ENCODE measurements at places on chromosomes 5 and 9. TPM values are rescaled to one million over a fixed set of nuclear protein-coding genes. Genes with fewer than 3 reads are reported as not detected.
A peak's percentile ranks its signal among the peaks of the same experiment; 100 is the strongest.

Gene GPRIN1
- total RNA-seq: 2.1 TPM

DNA sequence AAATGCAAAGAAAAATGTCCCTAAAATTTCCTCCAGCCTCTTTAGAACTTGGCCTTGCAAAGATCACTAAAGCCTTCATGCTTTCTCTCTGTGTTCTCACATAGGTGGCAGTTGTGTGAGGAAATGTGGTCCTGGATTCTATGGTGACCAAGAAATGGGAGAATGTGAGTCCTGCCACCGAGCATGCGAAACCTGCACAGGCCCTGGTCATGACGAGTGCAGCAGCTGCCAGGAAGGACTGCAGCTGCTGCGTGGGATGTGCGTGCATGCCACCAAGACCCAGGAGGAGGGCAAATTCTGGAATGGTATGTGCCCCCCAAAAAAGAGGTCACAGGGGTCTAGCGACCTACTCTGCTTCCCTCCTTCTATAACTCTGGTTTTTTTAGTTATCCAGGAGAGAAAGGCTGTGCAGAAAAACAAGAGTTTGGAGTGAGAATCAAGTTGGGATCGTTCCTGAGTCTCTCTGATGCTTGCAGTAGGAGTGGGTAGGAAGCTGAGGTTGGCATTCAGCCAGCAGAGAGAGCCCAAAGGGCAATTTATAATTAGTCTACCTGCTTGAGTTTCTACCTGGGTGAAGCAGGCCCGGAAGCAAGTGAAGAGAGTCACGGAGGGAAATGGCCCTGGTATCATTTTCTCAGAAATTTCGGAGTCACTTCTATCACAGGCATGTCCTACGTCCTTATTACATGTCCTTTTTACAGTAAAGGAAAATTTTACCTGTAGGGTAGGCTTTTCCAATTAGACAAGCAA lies 97.5 kb downstream of the RFK start:
- DNase-seq: no peak

DNA sequence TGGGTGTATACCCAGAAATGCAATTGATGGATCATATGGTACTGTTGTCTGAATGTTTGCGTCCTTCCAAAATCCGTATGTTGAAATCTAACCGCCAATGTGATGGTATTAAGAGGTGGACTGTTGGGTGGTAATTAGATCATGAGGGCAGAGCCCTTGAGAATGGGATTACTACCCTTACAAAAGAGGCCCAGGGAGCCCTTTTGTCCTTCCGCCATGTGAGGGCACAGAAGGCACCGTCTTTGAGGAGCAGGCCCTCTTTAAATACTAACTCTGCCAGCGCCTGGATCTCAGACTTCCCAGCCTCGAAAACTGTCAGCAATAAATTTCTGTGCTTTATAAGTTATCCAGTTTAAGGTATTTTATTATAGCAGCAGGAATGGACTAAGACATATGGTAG lies 156.0 kb upstream of the OTULINL start:
- DNase-seq: no peak

GRCh38 chr5:172466062-172466461 lies 11.7 kb upstream of the SH3PXD2B start:
- no peak for DNase-seq

Gene PNPLA7
- total RNA-seq: 22.6 TPM

Gene ARL14EPL
- total RNA-seq: not detected

- no peak for DNase-seq
These were observed 203.0 kb downstream of the SPATA31A6 start for GRCh38 chr9:42386477-42386876.

GRCh38 chr9:36842560-36843530 lies 191.2 kb downstream of the PAX5 start:
- DNase-seq: no peak

- DNase-seq: peak; percentile 64
These were observed 36.5 kb downstream of the PPIC start for GRCh38 chr5:122999947-123000563.

Gene SSBP2
- total RNA-seq: 41.7 TPM

Gene PPIC
- not detected for total RNA-seq

Gene IL7R
- total RNA-seq: 1.4 TPM

Gene CSF1R
- 1.5 TPM for total RNA-seq

DNA sequence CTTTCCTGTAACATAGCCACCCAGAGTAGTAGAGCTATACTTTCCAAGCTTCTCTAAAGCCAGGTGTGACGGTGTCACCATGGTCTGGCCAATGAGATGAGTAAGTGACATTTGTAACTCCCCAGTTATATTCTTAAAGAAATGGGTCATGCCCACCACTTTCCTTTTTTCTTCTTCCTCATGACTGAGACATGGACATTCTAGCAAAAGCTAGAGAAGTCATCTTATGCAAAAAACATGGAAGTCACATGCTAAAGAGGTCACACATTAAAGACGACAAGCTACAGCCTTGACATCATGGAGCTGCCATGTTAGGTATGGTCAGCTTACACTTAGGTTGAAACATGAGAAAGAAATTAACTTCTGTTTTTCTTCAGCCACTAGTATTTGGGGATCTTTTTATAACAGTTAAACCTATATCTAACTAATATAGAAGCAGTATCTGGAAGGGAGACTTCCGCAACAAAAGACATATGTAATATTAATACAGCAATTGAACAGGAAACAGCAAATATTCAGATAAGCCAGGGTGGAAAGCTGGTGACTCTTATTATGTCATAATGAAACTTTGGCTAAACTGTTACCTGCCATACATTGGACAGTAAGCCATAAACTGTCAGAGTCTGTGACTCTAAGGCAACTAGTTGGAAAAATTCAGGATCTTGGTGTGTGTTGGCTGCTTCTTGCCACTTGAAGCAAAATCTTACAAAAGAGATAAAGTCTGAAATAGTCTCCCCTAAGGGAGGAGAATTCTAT lies 54.7 kb upstream of the SNX2 start:
- no peak for DNase-seq

DNA sequence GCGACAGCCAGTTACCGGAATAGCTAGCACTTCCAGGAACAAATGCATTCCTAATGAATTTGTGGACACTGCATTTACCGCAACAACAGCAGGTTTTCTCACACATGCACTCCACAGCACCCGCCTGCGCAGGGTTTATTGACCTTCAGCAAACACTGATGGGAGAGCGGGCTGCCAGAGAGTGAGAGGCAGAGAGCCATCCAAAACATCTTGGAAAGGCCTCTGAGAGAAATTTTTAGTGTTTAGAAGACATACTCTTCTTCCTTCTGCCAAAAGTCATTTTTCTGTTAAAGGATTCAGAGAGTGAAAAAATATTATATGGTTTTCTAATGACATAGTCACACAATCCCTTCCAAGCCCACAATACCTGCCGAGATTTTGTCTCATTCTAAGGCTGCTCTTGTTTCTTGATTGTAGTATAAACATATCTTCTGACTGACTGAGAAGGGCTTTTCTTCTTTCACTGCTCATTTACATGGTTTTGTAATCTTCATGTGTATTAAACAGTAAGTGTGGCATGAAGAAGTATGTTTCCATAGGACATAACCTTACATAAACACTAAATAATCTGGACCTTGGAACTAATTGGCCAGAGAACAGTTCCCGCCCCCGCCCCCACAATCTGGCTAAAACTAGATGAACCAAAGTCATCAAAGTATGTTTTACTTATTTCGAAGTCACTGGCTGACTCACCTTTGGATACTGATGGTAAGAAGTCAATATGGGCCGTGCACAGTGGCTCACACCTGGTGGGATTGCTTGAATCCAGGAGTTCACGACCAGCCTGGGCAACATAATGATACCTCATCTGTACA lies 432.5 kb upstream of the MEF2C start:
- no peak for DNase-seq

DNA sequence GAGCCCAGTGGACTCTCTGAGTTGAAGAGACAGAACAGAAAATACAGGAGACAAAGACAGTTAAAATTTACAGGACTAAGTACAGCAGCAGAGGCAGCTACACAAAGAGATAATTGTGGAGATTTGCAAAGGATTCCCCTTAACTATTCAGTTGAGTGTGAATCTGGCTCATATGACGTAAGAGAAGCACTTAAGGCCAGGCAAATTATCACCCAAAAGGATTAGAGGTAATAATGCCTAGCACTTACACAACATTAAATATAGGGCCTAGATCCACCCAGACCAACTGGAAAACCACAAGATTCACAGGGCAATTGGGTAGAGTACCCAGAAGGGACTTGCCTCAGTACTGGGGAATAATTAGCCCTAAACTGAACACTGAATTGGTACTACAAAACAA lies 41.3 kb downstream of the ADAMTS6 start:
- no peak for DNase-seq

DNA sequence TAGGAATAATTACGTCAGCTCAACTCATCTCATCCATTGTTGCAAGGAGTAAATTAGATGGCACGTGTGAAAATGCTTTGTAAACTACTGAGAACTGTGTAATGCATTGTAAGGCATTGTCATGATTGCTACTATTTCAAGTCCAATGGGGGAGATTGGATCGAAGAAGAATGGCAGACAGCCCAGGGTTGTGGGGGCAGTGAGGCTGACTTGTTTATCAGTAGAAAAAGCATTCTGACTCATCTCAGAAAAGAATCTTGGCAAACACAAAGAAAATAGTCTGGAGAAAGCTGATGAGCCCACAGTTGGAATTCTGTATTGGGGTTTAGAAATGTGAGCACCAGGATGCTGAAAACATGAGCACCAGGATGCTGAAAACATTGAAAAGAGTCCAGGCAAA lies 28.0 kb upstream of the DAP start:
- DNase-seq: no peak

Gene RLN1
- total RNA-seq: 2.0 TPM

GRCh38 chr5:146860213-146860893 lies 18.2 kb downstream of the PPP2R2B start:
- DNase-seq: no peak

Gene POU5F2
- total RNA-seq: 4.6 TPM

DNA sequence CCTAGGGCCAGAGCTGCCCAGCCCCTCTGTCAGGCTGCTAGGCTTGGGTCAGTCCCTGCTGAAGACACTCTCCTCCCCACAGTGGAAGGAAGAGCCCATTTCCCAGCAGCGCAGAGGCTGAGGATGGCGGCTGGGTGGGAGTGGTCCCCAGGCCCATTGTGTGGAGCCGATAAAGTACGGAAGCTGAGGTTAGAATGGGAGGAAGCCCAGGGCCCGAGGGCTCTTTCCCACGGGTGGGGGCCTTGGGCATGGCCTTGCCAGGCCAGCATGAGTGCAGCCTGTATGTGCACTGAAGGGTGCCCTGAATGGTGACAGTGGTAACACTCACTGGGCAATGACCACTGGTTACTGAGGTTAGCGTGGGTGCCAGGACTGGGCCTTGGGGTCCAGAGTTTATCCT lies 125.9 kb downstream of the RGS3 start:
- no peak for DNase-seq

Gene TRPM6
- not detected for total RNA-seq

DNA sequence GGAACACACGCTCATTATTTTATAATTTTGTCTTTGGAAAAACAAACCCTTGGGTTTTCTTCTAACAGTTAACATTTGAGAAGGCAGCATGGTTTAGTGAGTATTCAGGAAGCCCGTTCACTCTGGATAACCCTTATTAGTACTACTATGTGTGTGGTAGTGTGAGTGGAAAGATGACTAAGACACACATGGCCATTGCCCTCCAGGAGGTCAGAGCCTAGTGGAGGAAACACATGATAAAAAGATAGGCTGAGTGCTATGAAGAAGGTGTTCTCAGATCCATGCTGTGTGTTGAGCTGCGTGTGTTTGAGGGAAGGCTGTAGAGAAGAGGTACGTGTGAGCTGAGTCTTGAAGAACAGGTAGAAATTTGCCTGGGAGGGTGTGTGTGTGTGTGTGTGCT lies 8.4 kb downstream of the C5orf47 start:
- DNase-seq: no peak

GRCh38 chr5:6712577-6713273 lies 507 bp upstream of the TENT4A start:
- peak; percentile 99 for DNase-seq

GRCh38 chr9:119986713-119987112 lies 593.3 kb downstream of the CDK5RAP2 start:
- DNase-seq: no peak

DNA sequence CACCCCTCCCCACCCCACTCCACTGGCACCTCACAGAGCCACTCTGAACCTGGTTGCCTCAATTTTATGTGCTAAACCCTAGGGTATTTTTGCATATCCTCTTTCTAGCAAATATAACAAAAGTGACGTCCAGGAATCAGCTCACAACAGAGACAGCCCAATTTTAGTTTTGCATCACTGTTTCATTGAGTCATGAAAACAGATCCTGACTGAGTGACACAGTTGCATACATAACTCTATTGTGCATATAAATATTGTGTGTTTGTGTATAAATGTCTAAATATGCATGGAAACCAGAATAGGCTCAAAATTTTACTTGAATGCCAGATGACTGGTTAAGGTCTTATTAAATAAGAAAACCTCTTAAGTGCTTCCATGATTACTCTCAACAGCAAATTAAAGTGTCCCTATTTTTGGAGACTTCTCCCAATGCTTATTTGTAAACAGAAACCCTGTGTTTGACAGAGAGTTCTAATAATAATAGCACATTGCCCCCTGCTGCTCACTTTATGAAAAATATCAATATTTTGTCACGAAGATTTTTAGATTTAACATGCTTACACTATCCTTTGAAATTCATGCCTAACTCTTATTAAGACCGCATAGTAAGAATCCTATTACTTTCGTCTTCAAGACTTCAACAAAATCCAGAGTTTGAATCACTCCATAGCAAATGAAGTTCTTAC lies 75.5 kb upstream of the PRRC1 start:
- no peak for DNase-seq

Gene ZNF300
- total RNA-seq: 8.1 TPM

DNA sequence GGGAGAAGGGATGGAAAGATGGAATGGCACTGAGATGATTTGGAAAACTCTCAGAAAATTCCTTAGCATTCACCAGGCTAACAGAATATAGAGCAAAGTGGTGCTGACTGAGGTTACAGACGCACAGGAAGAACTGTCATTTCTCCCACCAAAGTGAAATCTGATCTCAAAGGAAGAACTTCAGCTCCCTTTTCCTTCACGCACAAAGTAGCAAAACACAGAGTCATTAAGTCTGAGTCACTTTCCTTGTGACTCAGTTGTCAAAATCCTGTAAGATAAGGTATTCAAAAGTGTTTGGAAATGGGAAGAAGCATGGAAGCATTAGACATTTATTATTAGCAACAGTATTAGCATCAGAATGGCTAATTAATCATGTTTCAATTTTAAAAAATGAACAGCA lies 11.7 kb downstream of the MPDZ start:
- no peak for DNase-seq

Gene HSPA4
- total RNA-seq: 95.0 TPM

- no peak for DNase-seq
These were observed 5.9 kb downstream of the FAM163B start for GRCh38 chr9:133603135-133603927.

DNA sequence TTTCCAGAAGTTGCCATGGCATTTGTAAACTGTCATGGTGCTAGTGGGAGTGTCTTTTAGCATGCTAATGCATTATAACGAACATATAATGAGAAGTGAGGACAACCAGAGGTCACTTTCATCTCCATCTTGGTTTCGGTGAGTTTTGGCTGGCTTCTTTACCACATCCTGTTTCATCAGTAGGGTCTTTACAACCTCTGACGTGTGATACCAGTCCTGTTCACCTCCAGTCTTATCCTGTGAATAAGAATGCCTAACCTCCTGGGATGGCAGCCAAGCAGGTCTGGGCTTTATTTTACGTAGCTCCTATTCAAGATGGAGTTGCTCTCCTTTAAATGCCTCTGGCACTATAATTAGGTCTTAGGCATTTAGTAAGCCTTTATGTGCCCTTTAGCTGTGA lies 20.4 kb upstream of the RFK start:
- DNase-seq: no peak
